Left ventricle myocardium superior (tissue), 1 donor: ENCODE measurements at places on chromosomes 1 and 21. TPM values are rescaled to one million over a fixed set of nuclear protein-coding genes. Genes with fewer than 3 reads are reported as not detected.

IRF6 gene
- total RNA-seq = 48.5 TPM

OR2G6 gene
- total RNA-seq = not detected

FMOD gene
- total RNA-seq = 9.6 TPM

FAM43B gene
- 2.5 TPM for total RNA-seq

GUCA2A gene
- total RNA-seq = not detected
